ENCODE measurements at places on chromosomes 5 and 9.

DNA sequence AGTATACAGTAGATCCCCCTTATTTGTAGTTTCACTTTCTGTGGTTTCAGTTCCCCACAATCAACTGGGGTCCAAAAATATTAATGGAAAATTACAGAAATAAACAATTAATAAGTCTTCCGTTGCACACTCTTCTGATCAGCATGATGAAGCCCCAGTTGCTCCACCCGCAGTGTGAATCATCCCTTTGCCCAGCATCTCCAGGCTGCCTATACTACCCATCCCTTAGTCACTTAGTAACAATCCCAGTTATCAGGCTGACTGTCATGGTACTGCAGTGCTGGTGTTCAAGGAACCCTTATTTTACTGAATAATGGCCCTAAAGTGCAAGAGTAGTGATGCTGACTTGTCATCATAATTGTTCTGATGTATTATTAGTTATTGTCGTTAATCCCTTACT is 28.9 kb downstream of the SHC3 start:
- peak; percentile 27 for DNase-seq

DNA sequence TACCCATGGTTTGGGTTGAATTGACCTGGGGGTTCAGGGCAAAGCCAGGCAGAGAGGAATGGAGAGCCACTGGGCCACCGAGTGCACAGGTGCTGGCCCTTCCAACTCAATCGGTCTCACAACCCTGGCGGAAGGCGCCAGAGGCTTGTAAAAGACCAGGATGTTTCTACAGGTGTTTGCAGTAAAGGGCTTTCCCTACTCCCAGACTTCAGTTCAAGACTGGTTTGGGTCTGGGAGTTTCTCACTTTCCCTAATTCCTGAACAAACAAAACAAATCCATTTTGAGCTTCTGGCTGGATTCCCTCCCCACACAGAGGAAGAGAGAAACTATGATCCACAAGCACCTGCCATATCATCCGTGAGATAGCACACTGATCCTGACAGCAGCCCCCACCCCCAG is 125.2 kb upstream of the KLF4 start:
- DNase-seq = no peak

GRCh38 chr9:18905028-18905882 is 127.8 kb downstream of the SAXO1 start:
- DNase-seq = no peak

DNA sequence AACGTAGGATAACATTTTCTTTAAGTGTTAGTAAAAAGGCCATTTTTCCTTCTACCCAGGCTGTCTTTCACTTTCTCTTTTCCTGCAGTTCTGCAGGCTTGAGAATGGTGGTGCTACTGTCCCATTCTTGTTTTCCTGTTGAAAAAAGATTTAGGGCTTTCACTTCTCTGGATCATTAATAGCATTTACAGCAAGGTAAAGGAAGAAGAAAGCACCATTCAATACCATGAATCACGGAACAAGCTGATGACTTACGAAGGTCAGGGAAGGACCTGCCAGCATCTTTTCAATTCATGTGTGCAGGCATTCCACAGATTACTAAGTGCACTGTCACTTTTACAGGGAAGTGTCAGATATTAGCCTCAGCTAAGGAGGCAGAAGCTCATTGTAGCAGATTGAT is 292.8 kb downstream of the YTHDC2 start:
- DNase-seq = no peak

DNA sequence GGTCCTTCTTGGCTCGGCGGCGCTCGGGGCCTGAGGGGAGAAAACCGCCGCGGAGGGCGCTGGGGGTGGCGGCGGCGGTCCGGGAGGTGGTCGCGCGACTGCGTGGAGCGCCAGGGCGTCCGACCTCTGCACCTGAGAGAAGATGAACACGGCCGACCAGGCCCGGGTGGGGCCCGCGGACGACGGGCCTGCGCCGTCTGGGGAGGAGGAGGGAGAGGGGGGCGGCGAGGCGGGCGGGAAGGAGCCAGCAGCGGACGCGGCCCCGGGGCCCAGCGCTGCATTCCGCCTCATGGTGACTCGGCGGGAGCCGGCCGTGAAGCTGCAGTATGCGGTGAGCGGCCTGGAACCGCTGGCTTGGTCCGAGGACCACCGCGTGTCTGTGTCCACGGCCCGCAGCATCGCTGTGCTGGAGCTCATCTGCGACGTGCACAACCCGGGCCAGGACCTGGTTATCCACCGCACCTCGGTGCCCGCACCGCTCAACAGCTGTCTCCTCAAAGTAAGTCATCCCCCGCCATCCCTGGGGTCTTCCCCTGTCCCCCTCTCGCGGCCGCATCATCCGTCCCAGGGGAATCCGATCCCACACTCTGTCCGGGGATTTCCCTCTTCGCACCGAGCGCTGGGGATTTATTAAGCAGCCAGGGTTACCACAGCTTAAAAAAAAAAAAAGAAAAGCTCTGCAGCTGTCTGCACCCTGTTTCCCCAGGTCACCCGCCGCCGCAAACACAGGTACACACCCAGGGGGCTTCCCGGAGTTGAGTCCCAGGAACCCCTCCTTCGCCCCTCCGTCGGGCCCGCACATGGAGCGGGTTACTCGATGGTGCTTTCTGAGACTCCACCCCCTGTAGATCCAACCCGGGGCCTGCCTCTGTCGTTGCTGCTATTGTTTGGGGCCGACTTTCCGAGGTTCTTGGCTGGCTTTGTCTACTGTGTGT is at the start of gene GTF3C4:
GTF3C4 (plus strand) TSS at position 8 of the 935 bp plus-strand sequence; CDS start at position 143, 135 bp downstream.
- DNase-seq = no peak

- DNase-seq = no peak
Measured at GRCh38 chr9:93077811-93078210, 18.2 kb upstream of the CARD19 start.

DNA sequence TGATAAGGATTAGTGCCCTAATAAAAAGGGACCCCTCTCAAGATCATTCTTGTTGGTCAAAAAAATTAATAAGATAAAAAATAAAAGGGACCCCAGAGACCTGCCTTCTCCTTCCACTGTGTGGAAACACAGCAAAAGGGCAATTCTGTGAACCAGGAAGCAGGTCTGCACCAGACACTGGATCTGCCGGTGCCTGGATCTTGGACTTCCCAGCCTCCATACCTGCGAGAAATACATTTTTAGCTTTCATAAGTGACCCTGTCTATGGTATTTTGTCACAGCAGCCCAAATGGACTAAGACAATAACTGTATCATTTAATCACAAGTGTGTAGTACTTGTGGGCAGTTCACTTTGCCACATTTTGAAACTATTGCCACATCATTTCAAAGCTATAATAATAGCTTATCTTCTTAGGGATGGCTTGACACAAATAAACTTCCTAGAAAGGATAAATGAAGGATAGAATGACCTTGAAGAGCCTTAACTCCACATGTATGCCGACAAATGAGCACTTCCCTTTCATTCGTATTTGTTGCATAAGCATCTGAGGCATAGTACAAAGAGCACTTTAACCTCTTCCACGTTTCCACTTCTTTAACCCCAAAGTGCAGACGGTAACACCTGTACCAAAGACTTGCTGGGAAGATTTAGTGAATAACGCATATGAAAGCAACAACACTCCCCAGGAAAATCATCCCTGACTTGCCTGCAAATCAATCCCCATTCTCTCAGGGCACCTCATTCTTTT is 336.5 kb downstream of the RFX3 start:
- DNase-seq = no peak

- no peak for DNase-seq
Measured at GRCh38 chr5:1868886-1869475, 13.7 kb downstream of the IRX4 start.

DNA sequence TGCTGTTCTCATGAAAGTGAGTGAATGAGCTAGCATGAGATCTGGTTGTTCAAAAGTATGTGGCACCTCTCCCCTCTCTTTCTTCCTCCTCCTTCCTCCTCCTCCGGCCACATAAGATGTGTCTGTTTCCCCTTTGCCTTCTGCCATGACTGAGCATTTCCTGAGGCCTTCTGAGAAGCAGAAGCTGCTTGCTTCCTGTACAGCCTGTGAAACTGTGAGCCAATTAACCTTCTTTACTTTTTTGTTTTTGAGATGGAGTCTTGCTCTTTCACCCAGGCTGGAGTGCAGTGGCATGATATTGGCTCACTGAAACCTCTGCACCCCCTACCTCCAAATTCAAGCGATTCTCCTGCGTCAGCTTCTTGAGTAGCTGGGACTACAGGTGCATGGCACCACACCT is 6.1 kb downstream of the S100Z start:
- no peak for DNase-seq

GRCh38 chr9:97695995-97696802 is 941 bp downstream of the XPA start:
- no peak for DNase-seq

Measured in amniotic stem cell (primary cell).